Esophagus squamous epithelium (tissue), 5 donors: ENCODE measurements at places on chromosomes 1 and 21.

- DNase-seq = no peak
These were observed 1207.5 kb upstream of the ADGRL2 start for GRCh38 chr1:80593197-80593596.

DNA sequence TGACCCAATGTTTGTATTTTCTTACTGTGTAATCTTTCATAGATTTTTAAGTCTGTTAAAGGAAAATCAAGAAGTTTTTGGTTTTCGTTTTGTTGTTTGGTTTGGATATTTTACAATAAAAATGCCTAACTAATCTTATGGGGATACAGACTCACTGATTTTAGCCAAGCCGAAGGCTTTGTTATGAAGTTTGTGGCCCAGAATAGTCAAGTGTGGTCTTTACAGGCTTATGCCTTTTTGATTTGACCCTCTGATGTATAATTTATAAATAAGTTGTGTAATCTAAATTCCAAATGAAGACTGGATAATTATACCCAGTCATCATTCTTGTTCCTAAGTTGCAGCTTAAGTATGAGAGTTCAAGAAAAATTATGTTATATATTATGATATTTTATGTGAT lies 739.3 kb downstream of the ADGRL2 start:
- DNase-seq = no peak

- no peak for DNase-seq
These were observed 21.1 kb upstream of the VTCN1 start for GRCh38 chr1:117231748-117232373.

DNA sequence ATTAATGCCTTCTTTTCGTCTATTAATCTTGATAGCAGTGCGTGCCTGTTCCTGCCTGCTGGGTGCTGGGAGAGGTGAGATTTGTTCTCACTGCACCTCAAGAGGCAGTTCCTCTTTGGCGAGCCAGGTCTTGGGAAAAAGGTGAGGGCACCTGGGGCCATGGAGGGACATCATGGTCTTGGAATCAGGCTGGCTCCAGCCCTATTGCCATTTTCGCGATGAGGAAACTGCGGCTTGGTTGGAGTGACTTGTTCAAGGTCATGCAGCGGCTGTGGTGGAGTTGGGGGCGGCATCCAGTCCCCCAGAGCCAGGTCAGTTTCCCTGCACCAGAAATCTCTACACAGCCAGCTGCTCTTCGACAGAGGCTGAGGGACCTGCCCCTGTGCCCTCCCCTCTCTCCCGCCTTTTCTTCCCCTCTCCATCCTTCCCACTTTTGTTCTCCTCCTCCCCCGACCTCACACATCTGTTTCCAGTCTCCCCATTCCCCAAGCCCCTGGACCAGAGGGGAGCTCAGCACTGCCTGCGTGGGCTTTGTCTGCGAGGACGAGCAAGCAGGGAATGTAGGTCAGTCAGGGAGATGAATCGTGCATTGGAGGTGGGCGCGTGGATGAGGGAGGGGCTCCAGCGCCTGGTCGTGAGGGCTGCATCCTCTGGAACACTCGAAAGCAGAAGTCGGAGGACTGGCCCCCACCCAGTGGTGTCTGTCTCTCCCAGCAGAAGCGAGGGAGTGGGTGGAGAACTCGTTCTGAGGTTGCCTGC lies 135.1 kb downstream of the ACTL8 start:
- DNase-seq = no peak

DNA sequence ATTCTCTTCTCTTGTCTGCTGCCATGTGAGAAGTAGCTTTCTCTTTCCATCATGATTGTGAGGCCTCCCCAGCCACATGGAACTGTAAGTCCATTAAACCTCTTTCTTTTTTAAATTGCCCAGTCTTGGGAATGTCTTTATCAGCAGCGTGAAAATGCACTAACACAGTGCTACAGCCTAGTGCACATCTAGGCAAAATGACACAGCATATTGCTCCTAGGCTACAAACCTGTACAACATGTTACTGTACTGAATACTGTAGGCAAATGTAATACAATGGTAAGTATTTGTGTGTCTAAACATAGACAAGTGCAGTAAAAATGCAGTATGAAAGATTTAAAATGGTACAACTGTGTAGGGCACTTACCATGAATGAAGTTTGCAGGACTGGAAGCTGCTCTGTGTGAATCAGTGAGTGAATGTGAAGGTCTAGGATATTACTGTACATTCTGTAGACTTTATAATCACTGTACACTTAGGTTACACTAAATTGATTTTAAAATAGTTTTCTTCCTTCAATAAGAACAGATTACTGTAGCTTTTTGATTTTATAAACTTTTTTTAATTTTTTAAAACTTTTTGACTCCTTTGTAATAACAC lies 69.4 kb downstream of the RGS21 start:
- DNase-seq = no peak

- no peak for DNase-seq
These were observed 22.7 kb downstream of the PGM1 start for GRCh38 chr1:63615768-63616420.

GRCh38 chr1:7948960-7949359 lies 8.3 kb upstream of the TNFRSF9 start:
- no peak for DNase-seq

- no peak for DNase-seq
These were observed 1.8 kb upstream of the KIAA2013 start for GRCh38 chr1:11927866-11928592.

DNA sequence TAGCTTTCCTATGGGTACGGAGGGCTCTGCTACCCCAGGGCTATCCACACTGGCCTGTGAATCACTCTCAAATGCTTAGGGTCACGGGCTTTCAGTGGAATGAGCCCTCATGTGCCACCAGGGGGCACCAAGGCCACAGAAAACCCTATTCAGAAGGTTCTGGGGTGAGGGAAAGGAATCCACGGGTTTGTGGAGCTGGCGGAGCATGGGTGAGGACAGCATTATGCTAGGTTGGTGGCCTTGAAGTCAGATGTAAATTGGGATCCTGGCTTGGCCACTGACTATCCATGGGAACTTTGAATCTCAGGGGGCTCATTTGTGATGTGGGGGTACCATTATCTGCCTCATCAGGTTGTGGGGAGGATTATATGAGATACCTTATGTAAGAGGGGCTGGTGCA lies 5.1 kb upstream of the LAMTOR5 start:
- no peak for DNase-seq

GRCh38 chr1:22613951-22614350 lies 22.5 kb upstream of the C1QA start:
- no peak for DNase-seq

GRCh38 chr1:243230914-243231313 lies 24.2 kb downstream of the CEP170 start:
- no peak for DNase-seq

DNA sequence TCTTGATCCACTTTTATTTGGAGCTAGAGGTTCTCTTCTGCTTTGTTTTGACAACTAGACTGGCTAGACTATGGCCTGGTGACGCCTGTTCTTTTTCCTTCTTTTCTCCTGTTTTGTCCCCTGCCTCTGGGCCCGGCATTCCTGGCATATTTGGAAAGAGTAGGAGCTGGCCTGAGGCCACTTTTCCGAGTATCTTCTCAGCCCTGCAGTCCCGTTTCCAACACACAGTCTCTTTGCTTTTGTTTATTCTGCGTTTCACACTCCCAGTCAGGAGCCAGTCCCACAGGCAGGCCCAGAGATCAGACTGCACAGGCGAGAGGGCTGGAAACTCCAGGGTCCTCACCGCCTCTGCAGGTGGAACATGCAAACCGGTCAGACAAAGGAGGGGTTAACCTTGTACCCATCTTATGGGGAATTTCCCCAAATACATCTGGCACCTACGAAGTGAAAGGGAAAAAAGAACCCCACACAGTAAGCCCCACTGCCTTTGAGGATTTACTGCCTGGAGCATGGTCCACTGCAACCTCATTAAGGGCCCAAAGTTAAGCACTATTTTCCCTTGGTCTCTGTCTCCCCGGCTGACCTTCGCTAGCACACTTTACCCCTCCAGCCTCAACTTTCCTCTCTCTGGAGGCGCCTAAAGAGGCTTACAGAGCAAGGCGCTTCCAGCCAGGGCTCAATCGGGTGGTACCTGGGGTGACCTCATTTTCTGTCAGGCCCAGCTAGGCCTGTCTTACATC lies 141.1 kb downstream of the TOMM20 start:
- no peak for DNase-seq
